ENCODE measurements at places on chromosomes 16 and 17.

GRCh38 chr17:28992625-28993600, 12.9 kb downstream of the SEZ6 start:
- DNase-seq: no peak

GRCh38 chr16:49342336-49343265, 31.0 kb upstream of the C16orf78 start:
- no peak for DNase-seq

DNA sequence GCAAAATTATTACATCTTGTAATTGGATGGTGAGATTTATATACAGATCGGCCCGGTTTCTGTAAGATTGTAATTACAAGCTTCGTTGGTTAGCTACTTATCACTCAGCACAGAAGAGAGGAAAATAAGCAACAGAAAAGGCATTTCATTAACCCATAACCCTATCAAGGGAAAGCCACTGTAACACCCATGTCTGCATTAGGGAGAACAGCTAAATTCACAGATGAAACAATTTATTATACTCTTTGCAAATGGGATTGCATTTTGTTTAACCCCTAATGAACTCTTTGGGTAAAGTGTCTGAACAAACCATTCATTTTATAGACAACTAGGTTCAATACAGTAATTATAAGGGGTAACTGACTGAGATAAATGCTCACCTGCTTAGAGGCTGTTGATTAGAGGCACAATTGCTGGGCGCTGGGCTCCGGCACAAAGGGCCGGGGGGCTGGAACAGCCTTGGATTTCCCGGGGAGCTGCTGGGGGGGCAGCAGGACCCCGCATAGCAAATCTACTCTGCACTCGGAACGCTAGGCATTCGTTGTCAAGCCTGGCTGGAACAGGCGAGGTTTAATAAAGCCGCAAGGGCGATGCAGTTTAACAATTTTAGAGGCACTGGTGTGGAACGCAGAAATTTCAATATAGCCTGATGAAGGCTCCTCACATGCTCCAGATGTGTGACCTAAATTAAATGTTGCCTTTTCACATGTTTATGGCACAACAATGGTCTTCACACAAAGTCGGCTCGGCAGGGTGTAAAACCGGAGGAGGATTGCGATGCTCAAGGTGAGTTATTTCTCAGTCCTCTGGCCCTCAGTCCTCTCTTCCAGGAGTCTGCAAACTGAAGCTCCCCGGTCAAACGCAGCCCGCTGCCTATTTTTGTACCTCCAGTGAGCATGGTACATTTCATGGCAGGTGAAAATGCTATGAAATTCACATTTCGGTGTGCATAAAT, 134.0 kb upstream of the IRX6 start:
- DNase-seq: no peak

DNA sequence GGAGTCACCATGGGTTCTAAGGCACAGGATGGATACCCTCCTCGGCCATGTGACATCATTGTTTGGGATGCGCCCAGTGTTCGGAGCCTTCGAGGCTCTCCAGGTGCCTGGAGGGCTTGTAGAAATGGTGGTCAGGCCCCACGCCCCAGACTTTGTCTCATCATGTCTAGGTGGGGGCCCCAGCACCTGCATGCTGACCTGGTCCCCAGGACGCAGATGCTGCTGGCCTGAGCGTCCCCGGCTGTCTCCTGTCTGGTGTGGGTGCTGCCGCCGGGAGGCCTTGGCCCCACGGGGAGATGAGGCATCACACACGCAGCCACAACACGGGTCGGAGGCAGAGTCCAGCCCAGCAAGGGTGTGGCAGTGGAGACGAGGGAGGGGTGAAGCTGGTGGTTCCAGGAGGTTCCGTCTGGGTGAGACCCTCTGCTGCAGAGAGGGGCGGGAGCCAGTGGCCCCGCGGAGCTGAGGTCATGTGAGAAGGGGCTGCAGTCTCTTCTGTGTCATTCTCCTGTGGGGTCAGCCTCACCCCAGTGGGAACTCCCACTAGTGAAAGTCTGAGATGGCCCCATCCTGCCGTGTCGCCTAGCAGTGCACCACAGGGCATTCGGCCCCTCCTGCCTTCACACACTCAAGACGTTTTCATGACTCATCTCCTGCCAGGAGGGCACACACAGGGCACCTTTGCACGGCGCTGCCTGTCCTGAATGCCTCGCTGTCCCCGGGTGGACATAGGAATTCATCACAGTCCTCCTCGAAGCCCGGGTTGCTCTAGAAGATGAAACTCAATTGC, 46.6 kb downstream of the JPH3 start:
- DNase-seq: no peak

GRCh38 chr16:87555647-87556046, 46.7 kb upstream of the JPH3 start:
- DNase-seq: no peak

DNA sequence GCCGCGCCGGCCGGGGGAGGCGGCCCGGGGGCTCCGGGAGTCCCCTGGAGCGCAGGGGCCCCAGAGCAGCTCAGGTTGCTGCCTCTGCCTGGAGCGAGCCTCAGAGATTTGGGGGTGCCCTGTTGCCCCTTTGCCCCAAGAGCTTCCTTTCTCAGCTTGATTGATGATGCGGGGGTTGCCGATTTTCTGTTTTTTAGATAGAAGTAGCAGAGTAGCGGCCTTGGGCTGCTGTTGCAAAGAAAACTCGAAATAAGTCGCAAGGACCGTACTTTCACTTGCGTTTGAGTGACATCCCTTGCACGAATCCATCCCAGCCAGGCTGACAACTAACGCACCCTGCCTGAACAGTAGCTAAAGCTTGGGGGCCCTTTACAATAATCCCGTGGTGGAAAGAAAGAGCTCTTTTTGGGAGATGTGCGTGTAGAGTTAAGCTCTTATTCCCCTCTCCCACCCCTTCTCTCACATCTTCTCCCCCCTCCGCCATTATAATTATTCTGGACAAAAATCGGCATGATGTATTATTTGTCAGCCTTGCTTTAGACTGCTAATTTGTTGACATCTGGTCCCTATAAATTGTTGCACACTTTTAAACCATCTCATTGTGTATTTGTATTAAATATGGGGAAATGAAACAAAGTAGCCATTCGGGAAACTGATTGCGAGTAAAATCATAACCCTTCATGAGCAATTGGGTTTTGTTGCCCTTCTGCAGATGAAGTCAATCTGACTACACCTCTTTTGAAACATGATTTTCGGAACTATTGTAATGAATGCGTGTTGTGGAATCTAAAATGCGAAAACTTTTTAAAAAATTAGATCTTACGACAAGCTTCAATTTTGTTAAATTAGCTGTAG, 873 bp downstream of the USP10 start:
- DNase-seq: peak; percentile 8

- DNase-seq: peak; percentile 69
Observed at GRCh38 chr16:88633684-88634140, 4.7 kb upstream of the IL17C start.

DNA sequence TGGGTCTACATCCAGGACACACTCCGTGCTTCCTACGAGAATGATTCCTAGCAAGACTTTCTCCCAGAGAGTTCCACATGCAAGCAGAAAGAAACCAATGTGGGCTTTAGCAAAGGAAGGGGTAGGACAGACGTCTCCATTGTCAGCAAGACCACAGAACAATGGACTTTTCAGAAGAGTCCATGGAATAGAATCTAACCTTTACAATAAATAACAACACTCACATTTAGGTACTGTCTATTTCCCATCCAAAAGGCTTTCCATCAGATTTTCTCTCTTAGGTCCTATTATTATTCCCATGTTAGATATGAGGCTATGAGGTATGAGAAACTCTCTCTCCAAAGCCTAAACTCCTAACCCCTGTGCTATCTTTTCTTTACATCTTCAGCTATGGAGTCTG, 360.9 kb downstream of the GRIN2A start:
- DNase-seq: no peak

- DNase-seq: no peak
Observed at GRCh38 chr16:85293904-85294642, 181.8 kb upstream of the CIBAR2 start.

DNA sequence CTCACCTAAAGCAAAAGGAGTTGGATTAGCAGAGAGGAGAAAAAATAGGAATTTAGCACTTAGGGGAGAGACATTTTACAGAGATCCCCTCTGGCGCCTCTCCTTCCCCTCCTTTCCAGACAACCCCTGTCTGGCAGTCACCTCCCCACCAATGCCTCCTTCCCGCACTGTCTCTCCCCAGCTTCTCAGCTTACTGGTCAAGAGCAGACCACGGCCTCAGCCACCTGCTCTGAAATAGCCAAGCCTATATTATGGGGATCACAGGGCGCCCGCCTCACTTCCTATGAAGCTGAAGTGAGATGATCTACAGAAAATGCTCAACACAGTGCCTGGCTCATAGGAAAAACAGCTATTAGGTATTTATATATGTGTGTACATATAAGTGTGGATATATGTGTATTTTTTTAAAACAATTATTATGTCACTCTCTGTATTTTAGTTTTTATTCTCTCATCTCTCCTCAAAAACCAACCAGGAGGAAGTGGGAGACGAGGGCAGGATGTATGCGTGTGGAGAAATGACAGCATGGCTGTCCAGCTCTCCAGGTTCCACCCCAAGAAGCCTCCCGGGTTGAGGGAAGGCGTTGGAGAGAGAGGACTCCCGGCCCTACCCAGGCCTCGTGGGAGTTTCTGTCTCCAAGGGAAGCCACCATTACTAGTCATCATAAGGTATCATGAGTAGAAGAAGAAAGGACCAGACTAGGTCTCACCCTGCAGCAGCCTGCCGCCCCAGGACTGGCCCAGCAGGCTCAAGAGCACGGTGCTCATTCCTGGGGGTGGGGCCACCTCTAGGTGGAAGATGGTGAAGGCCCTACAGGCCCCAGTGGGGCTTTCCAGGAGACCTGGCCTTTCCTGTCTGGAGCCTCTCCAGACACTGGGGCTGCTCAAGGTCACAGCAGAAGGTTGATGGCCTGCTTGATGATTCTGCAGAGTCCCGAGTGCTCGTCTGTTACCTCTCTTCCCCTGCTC, 27.2 kb downstream of the MAP3K14 start:
- DNase-seq: no peak

GRCh38 chr16:13672196-13672595, 247.8 kb upstream of the ERCC4 start:
- no peak for DNase-seq

DNA sequence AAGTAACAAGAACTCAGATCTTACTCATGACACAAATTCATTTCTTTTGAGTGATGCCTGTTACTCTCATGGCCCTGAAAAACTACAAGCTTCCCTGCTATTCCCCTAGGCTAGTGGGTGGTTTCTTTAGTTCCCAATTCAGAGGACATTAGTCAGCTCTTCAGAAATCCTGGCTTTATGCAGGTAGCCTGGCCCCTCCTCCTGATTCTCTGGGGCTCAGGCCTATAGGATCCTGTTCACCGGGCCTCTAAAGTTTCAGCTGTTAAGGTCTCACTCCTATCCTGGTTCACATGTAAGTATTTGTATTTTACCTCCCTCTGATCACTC, 87.3 kb upstream of the IRX5 start:
- no peak for DNase-seq

DNA sequence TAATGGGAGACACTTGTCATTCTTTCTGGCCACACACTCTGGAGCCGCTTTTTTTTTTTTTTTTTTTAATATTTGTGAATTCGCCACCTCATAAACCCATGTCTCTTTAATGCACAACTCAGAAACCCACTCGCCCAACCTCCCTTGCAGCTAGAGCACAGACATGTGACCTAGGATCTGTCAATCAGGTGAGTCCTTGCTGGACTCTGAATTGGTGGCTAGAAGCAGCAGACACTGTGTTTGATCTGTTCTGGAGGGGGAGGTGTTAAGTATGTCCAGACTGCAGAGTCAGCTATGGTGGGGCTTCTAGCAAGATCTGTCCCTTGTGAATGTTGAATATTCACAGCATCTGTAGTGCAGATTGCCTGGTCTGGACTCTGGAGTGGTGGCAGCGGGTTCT, 112.1 kb downstream of the PRKCB start:
- DNase-seq: no peak

GRCh38 chr16:59047114-59047513, 313.0 kb upstream of the GOT2 start:
- no peak for DNase-seq

DNA sequence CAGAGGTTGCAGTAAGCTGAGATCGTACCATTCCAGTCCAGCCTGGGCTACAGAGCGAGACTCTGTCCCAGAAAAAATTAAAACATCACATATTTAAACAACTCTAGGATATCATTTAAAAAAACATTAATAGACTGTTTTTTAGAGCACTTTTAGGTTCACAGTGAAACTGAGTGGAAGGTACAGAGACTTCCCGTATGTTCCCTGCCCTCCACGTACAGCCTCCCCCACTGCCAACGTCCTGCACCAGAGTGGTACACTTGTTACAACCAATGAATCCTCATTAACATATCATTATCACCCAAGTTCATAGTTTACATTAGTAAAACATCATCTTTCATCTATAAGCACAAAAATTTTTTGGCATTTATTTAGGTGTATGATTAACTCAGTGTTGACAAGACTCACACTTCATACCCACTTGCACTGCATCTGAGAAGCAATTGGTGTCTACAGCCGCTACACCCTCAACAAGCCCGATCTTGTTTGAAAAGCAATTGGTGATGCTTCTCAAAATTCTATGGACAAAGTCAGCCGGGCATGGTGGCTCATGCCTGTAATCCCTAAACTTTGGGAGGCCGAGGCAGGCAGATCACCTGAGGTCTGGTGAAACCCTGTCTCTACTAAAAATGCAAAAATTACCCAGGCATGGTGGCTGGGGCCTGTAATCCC, 39.9 kb upstream of the STH start:
- no peak for DNase-seq

DNA sequence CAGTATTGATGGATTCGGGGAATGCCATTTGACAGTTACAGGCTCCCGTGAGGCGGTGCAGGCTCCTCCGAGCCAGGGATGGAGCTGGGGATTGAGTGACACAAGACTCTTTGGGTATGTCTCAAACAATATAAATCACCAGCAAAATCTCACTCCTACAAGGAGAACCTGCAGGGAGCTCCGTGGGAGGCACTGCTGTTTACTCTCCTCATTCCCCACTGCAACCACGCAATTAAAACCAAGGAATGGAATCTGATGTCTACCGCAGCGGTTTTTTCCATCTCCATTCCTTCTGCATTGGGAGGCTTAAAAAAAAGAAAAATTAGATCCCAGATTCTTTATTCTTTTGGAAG, 157.9 kb downstream of the WWOX start:
- no peak for DNase-seq

DNA sequence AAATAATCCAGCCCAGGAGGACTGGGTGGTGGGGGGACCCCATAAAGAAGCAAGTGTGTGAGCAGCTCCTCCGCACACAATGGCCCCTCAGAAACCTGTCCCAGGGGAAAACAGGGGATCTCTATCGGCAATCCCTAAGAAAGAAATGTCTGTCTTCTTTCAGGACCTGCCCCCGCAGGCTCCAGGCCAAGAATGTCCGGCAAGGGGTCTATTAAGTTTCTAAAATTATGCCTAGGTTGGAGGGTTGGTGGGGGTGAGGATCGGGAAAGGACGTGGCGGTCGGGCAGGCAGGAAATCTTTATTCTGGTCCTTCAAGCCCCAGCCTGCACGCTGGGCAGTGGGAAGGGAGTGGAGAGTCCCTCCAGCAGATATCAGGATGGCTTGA, 23.4 kb upstream of the LITAF start:
- no peak for DNase-seq

GRCh38 chr16:28069971-28070794, 6.7 kb upstream of the GSG1L start:
- no peak for DNase-seq
